ENCODE measurements at places on chromosomes 16 and 17. TPM values are rescaled to one million over a fixed set of nuclear protein-coding genes. Genes with fewer than 3 reads are reported as not detected.
A peak's percentile ranks its signal among the peaks of the same experiment; 100 is the strongest.

The SLC9A5 gene
- 0.55 TPM for total RNA-seq

The FOXC2 gene
- 0.42 TPM for total RNA-seq

The LITAFD gene
- not detected for total RNA-seq

The MNT gene
- 34.9 TPM for total RNA-seq

The SLC12A3 gene
- total RNA-seq, result not detected

The HCRT gene
- not detected for total RNA-seq

The CD300LB gene
- total RNA-seq, result 1.3 TPM

The MPV17L gene
- total RNA-seq, result 14.4 TPM

The MYH3 gene
- 3.8 TPM for total RNA-seq

The ABCC11 gene
- total RNA-seq, result 0.22 TPM

The LGALS9B gene
- not detected for total RNA-seq

The RPS15A gene
- 961 TPM for total RNA-seq

The KRTAP4-3 gene
- total RNA-seq, result not detected

The TRPV3 gene
- total RNA-seq, result 1.2 TPM

DNA sequence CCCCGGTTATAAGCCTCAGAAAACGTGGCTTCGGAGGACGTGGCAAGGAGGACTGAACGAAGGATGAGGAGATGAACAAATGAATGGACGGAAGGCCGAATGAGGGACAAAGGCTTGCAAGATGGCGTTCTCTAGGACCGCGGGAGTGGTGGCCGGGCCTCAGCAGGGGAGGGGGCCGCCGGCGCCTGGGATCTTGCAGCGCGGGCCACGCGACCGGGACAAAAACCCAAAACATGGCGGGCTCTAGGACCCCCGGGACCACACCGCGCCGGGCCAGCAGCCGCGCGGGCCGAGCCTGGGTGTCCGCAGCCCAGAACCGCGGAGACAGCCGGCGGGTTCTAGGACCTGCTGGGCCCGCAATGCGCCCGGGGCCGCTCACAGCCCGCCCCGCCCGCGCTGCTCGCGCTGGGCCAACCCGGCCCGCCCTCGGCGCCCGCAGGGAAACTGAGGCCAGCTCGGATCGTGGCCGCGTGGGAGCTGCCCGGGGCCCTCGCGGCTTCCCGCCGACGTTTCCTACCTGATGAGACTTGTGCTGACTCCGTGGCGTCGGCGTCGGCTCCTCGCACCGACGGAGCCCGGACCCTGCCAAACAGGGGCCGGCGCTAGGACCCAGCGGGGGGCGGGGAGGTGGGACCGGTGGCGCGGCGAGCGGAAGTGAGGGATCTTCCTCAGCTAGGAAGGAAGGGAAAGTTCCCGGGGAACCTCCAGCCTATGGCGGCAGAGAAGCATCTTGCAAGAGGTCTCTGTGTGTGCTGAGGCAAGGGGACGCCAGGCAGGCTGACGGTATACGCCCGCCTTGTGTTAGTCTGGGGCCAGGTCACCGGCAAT is 684 bp downstream of the ZNF668 start:
- DNase-seq, result peak; percentile 96

DNA sequence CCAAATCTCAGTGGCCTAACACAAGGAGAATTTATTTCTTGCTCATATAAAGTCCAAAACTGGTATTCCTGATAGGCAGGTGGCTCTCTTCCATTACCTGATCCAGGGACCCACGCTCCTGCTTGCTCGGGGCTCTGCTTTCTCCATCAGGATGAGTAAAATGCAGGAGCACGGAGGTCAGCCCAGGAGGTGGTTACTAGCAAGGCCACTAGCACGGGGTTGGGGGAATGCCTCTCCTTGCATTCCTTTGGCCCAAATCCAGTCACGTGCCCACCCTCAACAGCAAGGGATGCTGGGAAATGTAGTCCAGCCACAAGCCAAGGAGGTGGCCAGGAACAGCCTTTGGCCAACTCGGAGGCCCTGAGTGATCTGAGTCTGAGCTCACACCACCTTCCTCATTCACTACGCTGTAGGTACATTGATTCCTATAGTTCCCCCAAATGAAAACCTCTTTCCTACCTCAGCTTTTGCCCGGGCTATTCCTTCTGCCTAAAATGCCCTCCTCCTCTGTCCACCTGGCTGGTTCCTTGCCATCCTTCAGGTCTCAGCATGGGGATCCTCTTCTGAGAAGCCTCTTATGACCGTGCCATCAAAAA is 38.3 kb upstream of the HAPSTR1 start:
- no peak for DNase-seq

GRCh38 chr17:55289106-55289446 is 24.3 kb downstream of the HLF start:
- no peak for DNase-seq

DNA sequence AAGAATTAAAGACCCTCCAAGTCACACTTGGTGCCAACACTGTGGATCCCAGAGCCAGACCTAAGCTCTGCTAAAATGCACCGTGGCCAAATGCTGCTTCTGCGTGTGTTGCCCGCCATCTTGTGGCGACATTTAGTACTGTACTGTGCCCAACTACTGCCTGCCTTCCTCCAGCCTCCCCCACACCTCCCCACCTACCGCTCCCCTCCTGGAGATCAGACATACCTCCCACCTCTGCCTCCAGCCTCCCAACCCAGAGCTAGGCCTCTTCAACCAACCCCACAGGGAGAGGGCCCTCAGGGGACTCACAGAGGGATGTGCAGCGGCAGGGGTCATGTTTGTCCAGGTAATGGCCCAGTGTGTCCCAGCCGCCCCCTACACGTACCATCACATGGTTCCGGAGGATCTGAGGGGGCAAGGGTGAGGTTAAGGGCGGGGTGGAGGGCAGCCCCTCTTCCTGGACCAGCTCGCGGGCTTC is 5.5 kb downstream of the GAS2L2 start:
- DNase-seq, result no peak

DNA sequence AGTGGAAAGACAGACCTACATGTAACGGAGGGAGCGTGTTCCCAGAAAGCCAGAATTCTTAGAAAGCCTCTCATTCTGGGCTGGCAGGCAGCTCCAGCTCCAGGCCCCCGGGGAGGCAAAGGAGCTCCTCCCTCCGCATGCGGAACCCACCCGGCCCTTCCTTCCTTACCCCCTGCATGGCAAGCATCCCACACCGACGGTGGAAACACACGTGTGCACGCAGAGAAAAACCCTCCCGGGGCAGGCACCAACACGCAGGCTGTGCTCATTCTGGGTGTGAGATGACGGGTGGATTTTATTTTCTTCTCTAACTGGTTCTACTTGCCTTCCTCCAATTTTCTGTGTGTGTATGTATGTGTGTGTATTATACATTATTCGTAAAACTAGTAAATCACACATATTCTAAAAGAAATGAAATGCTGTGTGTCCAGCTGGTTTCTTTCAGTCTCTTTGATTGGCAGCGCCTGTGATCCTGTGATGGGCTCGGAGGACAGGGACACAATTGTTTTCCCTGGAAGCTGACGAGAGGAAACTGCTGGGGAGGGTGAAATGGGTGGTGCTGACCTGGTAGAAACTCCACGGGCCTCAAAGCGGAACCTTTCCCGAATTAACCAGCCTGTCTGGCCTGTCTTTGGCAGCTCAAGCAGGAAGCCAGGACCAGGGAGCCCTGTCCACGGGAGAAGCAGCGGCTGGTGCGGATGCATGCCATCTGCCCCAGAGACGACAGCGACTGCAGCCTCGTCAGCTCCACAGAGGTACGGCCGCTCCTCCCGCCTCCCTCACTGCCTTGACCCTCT is 22.2 kb downstream of the CARD14 start:
- no peak for DNase-seq

DNA sequence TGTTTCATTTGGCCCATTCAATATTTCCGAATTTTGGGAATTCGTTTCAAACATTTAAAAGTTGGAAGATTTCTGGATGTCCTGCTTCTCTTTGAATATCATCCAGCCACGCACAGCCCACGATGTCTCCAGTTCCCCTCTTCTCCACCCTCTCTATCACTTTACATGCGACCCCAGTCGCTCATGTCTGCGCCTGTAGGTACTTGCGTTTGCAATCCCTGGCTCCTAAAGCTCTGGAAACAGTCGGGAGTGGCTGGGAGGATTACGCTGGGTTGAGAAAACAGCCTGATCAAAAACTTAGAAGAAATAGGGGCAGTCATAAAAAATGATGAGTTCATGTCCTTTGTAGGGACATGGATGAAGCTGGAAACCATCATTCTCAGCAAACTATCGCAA is 1.5 kb upstream of the SBK1 start:
- no peak for DNase-seq

DNA sequence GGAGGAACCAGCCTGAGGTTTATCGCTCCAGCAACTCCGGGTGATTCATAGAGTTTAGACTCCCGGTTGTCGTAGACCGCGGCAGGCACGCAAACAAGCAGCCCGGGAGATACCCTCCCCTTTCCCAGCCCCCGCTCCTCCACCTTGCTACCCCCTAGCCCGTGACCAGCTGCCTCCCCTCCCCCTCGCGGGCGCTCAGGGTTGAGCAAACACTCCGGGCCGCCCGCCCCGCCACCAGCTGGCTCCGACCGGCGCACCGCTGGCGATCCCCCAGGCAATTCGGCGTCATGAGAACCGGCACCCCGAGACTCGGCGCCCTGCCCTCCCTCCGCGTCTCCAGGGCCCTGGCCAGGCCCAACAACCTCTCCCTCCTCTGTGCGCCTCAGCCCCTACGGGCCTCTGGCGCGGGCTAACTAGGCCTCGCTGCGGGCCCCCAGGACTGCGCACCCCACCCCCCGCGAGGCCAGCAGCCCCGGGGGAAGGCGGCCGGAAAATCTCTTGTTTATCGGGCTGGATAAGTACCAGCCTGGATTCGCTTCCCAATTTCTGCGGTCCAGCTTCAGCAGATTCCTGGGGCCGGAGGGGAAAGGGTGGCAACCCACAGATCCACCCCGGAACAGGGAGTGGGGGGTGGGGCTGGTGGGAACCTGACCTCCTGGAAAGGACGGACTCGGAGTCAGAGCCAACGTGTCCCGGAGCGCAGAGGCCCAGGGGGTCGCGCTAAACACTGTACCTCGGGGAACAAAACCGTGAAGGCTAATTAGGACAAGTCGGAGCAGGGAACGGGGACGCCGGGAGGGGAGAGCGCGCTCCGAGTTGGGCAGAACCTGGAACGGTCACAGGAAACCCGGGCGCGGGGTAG is 951 bp upstream of the GPRC5C start:
- peak; percentile 94 for DNase-seq

GRCh38 chr16:11084876-11085485 is 140.6 kb downstream of the CLEC16A start:
- DNase-seq, result no peak

- no peak for DNase-seq
Measured at GRCh38 chr17:37450112-37450511, 39.6 kb upstream of the DUSP14 start.

- no peak for DNase-seq
Measured at GRCh38 chr17:71635187-71635586, 485.6 kb upstream of the SOX9 start.

GRCh38 chr16:53829186-53829747 is 125.3 kb downstream of the FTO start:
- no peak for DNase-seq

- DNase-seq, result peak; percentile 62
Measured at GRCh38 chr17:45743626-45744326, 40.3 kb upstream of the CRHR1 start.

GRCh38 chr17:79372470-79373238 is 238.2 kb downstream of the RBFOX3 start:
- no peak for DNase-seq

- DNase-seq, result no peak
Measured at GRCh38 chr16:19781226-19781625, 63.2 kb downstream of the IQCK start.

GRCh38 chr16:3689731-3690130 is 27.6 kb downstream of the TRAP1 start:
- no peak for DNase-seq

GRCh38 chr17:82012640-82013295 is 9.9 kb downstream of the CENPX start:
- no peak for DNase-seq

GRCh38 chr16:86074651-86075487 is 175.9 kb downstream of the IRF8 start:
- DNase-seq, result peak; percentile 59

DNA sequence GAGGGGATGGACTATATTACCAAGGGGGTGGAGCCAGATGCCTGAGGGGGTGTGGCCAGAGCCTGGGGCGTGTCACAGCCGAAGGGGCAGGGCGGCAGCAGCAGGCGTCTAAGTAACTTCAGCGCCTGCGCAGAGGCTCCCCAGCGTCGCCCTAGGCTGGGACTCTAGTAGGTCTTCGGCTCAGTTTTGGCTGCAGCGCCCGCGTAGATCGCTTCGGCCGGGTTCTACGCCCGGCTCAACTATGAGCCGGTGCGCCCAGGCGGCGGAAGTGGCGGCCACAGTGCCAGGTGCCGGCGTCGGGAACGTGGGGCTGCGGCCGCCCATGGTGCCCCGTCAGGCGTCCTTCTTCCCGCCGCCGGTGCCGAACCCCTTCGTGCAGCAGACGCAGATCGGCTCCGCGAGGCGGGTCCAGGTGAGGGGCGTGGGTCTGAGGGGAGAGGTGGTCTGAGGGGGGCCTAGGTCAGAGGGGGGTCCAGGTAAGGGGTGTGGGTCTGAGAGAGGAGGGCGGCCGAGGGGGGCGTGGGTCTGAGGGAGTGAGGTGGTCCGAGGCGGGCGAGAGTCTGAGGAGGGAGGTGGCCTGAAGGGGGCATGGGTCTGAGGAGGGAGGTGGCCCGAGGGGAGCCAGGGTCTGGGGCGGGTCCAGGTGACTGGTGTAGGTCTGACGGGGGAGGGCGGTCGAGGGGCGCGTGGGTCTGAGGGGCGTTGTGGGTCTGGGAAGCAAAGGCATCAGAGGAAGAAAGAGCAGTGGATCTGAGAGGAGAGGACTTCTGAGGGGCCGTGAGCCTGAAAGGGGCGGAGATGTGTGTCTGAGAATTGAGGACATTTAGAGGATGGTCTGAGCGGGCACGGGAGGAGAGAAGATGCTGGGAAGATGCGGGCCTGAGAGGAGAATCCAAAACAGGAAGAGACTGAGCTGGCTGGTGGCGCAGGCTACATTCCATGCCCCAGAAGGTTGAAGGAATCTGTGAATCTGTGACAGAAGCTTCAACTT is at the start of gene LPCAT2:
Gene LPCAT2 (plus strand): TSS at position 132 of the 991 bp plus-strand sequence. CDS start 110 bp downstream, at position 242.
- DNase-seq, result no peak

DNA sequence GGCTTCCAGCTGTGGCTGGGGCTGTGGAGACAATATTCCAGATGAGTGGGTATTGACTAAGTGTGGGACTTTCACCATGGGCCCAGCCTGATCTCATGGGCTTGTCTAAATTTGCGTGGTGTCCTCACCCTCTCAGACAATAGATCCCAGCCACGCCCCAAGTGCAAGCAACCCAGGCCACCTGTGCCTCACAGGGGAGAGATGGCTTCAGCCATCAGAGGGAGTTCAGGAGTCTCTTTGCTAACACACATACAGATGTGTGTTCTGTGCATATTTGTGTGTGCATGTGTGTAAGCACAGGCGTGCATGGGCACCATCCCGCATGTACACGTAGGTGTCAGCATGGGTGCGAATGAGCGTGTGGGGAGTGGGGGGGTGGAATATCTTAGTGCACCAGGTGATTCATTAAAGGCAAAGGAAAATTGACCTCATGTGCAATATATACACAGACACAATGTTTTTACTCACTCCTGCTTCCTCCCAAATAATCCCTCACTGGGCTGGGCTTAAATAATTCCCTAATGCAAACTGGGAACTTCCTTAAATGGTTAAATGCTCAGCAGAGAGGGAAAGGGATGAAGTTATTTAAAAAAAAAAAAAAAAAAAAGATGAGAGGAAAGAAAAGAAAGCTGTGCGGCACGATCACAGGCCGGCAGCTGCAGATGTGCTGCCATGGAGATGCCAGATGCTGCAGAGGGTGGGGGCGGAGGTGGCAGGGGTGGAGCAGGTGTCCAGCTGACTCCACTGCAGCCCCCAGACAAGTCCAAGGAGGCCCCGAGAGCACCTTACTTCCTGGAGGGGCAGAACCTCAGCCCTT is 24.0 kb upstream of the CDC42EP4 start:
- DNase-seq, result no peak

Measured in mesenteric fat pad (tissue), 1 donor.